NK-92 treated with Interleukin-12 subunit alpha and Interleukin-12 subunit beta, amount 100 ng/mL, for 24 hours (cell line): ENCODE measurements at places on chromosomes 2 and 18.

- no peak for DNase-seq
Measured at GRCh38 chr2:237636578-237636977, 9.2 kb downstream of the LRRFIP1 start.

DNA sequence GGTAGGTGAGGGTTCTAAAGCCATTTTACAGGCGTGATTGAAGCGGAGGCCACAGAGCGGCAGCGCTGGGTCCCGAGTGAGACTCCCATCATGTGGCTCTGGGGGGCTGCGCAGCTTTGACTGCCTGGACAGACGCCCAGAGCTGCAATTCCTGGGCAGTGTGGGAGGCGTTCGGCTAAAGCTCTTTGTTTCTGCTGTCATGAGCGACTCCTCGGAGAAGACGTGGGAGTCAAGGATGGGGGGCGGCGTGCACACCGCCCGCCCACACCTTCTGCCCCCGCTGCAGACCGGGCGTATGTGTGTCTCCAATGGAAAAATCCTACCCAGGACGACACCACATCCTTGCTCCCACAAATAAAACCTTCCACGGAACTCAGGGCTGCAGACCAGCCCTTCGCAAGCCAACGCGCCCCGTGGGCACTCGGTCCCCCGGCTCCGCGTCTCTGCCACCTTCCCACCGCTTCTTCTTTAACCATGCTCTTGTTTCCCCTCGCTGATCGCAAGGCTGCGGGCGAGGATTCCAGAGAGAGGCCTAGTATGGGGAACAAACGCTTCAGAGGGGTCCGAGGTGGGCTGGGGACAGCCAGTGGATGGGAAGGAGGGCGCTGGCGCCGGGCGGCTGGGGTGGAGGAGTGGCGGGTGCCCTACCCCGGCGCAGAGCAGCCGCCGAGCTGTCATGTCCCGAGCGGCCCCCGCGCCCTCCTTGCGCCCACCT, 680 bp upstream of the LBH start:
- DNase-seq = no peak

DNA sequence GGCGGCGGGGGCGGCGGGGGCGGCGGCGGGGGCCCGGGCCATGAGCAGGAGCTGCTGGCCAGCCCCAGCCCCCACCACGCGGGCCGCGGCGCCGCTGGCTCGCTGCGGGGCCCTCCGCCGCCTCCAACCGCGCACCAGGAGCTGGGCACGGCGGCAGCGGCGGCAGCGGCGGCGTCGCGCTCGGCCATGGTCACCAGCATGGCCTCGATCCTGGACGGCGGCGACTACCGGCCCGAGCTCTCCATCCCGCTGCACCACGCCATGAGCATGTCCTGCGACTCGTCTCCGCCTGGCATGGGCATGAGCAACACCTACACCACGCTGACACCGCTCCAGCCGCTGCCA, 644 bp downstream of the ONECUT2 start:
- DNase-seq = no peak

- no peak for DNase-seq
Measured at GRCh38 chr2:25557179-25558036, 116.0 kb downstream of the DTNB start.

- no peak for DNase-seq
Measured at GRCh38 chr2:19899985-19900930, 1.5 kb downstream of the TTC32 start.

DNA sequence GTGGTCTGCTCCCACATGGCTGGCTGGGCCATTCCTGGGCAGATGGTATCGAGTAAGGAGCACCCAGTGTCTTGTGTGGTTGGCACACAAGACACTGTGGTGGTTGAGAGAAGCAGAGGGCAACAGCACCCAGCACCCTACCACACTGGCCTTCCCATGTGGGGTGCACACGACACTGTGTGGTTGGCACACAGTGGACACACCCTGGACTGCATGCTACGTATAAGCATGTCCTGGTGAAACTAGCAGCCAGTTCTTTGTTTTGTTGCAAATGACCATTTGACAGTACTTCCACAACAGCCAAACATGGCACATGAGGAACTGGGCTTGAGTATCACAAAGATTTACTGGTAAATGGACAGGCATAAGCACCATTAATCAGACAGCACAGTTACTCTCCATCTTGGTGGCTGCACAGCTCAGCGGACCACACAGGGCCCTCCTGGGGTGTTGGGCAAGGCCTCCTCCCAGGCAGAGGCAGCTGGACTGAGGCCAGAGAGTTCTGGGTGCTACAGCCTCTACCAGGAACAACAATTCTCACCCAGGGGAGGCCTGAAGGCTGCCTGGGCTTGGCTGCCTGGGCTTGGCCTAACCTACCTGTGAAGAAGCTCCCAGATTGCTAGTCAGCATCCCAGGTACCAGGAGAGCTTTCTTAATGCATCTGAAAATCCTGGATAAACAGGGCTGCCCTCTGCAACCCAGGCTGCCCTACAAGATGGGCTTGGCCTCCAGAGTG, 59.3 kb upstream of the ALPP start:
- no peak for DNase-seq

GRCh38 chr2:53314718-53315117, 452.9 kb upstream of the CHAC2 start:
- no peak for DNase-seq

DNA sequence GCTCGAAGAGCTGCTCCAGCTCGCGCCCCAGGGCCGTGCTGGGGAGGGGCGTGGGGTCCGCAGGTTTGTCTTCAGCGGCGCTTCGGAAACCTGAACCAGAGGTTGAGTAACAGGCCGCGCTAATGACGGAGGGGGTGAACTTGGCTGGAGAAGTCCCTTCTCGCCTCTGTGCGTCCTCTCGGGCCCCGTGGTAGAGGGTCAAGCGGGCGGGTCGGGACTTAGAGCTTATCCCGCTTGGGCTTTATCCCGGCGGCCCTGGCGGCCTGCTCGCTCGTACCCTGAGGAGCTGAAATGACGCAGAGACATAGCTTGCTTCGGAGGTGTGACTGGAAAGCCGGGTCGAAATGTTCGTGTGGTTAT, 479 bp downstream of the RNMT start:
- DNase-seq = no peak

DNA sequence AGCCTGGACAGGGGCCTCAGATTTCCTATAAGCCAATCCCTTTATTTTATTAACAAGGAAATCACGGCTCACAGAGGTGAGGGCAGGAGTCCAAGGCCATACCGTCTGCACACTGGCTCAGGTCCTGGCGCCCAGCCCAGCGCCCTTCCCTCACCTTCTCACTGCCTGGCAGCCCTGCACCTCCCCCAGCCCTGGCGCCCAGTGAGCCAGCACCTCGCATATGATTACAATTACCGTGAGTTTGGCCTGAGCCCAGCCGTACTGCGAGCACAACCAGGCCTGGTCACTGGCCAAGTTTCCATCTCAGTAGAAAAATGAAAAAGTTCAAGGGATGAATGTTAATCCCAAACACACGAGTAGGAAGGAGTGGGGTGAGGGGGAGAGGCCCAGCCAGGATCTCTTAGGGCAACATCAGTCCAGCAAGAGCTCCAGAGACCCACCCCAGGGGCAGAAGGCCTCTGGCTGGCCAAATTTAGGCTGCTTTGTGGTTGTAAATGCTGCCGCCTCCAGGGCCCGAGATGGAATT, 68.4 kb downstream of the MCFD2 start:
- DNase-seq = no peak

- no peak for DNase-seq
Measured at GRCh38 chr2:9106338-9107167, 100.1 kb upstream of the ASAP2 start.

GRCh38 chr2:204886713-204887112, 341.4 kb downstream of the PARD3B start:
- no peak for DNase-seq

DNA sequence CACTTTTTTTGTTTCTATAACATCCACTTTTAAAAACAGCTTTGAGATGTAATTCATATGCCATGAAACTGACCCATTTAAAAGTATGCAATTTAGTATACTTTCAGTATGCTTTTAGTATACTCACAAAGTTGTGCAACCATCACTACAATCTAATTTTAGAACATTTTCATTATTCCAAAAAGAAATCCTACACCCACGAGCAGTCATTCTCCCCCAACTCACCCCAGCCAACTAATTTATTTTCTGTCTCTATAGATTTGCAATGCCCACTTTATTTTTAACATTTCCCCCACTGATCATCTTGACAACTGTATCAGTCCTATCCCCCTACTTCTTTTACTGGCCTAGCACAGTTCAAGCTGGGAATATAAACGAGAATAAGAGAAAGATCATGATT, 39.1 kb downstream of the FAM98A start:
- DNase-seq = no peak

DNA sequence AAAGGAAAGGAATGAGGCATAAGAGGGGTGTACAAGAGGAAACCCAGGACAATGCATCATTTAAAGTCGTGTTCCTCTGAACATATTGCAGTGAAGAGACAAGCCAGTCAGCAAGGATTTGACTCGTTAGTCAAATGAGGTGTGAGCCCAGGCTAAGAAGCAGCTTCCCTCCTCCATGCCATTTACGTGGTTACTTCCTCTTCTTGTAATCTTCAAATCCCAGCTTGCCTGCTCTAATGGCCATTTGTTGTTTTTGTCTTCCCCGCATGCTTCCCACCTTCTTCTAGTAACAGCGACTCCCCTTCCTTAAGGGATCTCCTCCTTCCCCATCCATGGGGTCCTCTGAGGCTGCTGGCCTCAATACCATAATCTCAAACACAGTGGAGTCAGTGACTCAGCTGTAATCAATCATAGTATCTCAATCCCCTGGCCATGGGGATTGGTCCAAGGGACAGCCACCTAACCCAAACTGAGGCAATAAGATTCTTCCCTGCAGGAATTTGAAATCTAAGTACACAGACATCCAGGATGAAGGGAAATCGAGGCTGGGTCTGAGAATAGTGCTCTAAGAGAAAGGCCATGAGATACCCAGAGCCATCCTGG, 37.6 kb downstream of the SLC14A1 start:
- DNase-seq = no peak

- DNase-seq = no peak
Measured at GRCh38 chr2:179255129-179255528, 9.5 kb downstream of the SESTD1 start.

DNA sequence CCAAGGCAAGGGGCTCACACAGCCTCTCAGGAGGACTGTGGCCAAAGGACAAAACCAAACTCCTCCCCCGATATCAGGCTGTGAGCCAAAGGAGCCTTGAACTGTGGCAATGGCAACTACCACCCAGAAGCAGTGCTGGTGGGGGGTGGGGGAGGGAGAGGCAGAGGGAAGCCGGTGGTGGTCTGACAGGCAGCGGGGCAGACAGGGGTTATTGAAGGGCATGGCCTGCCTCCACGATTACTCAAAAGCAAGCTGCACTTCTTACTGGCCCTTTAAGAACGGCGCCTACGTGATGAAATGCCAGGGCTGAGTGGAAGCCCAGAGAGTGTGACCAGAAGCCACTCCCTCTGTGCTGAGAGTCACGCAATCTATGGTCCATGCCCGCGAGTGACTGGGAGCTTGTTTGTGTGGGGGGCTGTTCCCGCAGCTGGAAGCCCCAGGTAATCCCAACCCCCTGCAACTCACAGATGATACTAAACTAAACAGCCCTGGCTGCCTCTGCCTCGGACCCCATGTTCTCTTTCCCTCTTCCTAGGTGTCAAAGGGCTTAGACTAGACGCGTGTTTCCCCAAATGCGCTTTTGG, 128.2 kb upstream of the CXCR4 start:
- no peak for DNase-seq

GRCh38 chr18:9410515-9410914, 64.8 kb upstream of the RALBP1 start:
- no peak for DNase-seq

DNA sequence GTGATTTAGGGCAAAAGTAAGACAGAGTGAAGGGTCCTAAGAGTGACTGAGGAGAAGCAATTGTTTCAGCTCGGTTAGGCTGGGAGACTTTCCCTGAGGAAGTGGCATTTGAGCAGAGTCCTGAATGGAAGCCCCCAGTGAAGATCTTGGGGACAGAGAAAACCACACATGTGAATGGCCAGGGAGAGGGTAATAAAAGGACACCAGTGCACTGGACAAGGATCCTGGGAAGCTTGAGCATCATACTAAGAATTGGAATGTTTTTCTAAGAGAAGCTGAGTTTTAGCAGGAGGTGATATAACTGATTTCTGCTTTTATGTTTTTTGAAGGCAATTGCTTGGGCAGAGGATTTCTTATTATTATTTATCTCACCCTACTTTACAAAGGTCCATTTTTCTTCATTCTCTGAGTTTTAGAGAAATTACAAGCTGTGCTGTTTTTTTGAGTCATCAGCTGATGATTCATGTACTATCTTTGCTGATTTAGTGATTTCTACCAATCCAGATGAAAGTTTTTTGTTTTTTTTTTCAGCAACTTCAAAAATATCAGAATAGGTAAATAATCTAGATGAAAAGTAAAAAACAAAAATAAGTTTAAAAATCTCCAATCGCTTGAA, 43.5 kb downstream of the MFSD6 start:
- no peak for DNase-seq

GRCh38 chr2:179410552-179411356, 146.1 kb upstream of the SESTD1 start:
- DNase-seq = peak; percentile 5

DNA sequence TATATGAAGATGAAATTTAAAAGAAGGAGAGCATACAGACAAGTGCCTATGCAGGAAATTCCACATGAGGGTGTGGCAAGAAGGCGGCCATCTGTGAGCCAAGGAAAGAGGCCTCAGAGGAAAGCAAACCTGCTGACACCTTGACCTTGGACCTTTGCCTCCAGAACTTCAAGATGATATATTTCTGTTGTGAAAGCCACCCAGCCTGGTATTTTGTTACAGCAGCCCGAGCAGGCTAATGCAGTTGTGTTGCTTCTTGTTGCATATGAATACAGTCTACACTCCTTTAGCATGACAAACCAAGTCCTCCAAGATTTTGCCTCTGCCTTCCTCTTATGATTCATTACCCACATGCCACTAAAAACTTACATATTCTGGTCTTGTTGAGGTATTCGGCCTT, 374.8 kb upstream of the TRIB2 start:
- no peak for DNase-seq

DNA sequence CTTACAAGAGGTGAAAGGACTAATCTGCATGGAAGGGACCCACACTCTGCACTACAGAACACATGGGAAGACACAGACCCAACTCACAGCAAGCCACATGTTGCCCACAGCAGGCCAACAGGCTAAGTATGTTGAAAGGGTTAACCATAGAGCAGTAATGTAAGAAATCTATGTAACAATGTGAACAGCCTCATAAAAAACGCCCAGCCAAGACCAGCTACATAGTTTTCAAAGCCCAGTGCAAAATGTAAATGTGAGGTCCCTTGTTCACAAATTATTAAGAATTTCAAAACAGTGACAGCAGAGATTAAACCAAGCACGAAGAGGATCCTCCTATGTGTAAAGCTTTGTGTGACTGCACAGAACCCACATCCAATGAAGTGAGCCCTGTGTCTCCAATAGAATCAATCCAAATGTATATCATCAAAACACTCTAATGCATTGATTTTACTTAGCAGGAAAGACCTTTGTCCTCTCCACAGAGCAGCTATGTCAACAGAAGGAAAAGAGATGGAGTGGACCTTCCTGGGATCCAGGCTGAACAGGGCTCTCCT, 210.1 kb downstream of the AGPS start:
- no peak for DNase-seq
